Femur (tissue), 1 donor: ENCODE measurements at places on chromosomes 2 and 18.

GRCh38 chr2:108364676-108365297 is 13.0 kb upstream of the SULT1C4 start:
- no peak for DNase-seq

DNA sequence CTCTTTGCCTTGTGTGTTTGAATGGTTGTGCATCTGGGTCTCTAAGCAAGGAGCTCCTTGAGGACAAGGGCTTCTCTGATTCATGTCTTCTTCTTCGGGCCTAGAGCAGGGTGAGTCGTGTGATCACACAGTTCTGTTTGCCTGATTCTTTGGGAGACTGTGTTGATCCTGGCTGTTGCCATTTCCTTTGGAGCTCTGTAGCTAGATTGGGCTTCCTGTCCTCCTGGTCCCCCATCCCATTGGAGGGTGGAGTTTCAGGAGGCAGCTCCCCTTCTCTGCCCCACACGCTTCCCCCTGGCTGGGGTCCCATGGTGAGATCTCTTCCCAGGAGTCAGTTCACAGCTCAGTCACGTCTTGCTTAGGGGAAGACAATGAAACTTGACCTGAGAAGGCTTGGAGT is 92.8 kb downstream of the TRIB2 start:
- DNase-seq, result no peak

DNA sequence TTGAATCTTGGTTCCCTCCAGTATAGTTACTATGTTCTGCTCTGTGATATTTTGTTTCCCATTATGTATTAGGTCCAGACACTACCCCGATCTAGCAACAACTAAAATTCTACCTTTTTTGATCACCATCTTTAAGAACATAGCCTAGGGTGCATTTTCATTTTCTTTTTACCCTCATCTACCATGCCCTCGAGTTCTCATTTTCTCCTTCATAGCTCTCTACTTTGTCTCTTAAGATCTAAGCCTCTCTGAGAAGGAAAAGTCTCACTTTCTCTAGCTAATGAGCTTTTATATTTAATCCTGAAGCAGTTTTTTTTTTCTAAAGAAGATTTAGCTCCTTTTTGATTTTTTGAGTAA is 1089.4 kb upstream of the SLC39A10 start:
- DNase-seq, result no peak

- no peak for DNase-seq
These were observed 35.0 kb upstream of the SOX11 start for GRCh38 chr2:5657231-5657630.

- DNase-seq, result no peak
These were observed 4.6 kb upstream of the MLPH start for GRCh38 chr2:237482485-237482884.

DNA sequence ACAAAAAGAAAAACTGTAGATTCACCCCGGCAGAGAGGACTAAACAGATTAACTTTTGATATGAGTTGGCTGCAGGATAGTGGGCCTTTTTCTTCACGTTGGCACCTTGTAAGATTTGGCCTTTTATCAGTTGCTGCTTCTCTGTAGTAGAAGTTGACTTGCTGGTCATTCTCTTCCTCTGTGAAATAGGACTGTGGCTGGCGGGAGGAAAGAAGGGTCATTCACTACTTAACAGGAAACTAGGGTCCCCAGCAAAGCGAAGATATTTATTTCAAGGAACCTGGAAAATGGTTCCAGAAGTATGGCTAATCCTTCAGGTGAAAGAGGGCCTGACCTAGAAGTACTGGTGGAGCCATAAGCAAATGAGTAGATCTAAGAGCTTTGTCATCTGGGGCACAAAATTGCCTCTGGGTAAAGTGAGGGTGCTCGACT is 383 bp upstream of the ATP5MC3 start:
- no peak for DNase-seq

- DNase-seq, result peak; percentile 53
These were observed 130.1 kb downstream of the NFATC1 start for GRCh38 chr18:79525556-79526467.

DNA sequence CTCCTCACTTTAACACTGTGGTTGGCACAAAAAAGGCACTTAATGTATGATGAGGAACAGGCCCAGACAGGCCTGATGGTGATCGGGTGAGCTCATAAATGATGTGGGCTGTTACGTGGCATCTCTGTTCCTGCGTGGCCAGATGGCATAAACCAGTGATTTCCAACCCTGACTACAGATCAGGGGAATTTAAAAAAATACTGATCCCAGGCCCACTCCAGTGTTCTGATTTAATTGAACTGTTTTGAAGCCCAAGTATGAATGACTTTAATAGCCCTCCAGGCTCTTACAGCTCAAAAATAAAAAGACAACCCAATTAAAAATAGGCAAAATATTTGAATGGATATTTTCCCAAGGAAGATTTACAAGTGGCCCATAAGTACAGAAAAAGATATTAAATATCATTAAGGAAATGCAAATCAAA is 48.2 kb downstream of the LIPG start:
- no peak for DNase-seq

GRCh38 chr2:72211350-72211749 is 63.7 kb upstream of the CYP26B1 start:
- no peak for DNase-seq

DNA sequence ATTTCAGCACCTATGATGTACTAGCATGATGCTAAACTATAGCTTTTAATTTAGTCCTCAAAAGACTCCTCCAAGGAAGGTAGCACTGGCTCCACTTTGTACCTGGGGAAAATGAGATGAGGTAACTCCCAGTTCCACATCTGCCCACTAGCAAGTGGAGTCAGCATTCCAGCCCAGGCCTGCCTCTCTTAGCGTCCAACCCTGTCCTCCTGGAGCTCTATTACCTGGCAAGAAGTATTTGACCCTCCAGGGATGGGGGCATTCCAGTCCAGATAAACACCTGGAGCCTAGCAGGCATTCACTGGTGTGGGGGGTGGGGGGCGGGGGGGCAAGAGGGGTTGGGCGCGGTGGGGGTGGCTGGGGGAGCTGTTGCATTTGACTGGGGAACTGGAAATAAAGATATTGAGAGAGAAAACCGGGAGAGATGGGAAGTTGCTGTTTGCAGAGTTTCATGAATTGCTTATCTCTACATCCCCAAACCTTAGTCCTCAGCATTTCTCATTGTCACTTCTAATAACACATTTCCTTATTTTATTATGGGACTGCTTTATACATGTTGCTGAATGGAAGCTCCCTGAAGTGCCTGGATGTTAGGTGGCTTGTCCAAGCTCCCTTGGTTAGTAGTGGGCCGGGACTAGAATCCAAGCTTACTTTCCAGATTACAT is 22.0 kb upstream of the FZD5 start:
- DNase-seq, result no peak

GRCh38 chr18:23832911-23833310 is 143.7 kb downstream of the LAMA3 start:
- no peak for DNase-seq
